ENCODE measurements at places on chromosomes 2 and 18.

- no peak for DNase-seq
Observed at GRCh38 chr2:105999211-105999989, 194.7 kb downstream of the UXS1 start.

DNA sequence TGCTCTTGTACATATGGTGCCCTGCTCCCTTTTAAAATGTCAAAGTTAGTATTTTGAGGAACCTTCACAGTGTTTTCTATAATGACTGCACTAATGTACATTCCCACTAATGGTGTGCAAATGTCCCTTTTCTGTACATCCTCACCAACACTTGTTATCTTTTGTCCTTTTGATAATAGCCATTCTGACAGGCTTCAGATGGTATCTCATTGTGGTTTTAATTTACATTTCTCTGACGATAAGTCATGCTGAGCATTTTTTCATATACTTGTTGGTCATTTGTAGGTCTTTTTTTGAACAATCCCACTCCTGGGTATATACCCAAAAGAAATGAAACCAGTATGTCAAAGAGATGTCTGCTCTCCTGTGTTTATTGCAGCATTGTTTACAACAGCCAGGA is 268.3 kb downstream of the FBXO15 start:
- DNase-seq = no peak

DNA sequence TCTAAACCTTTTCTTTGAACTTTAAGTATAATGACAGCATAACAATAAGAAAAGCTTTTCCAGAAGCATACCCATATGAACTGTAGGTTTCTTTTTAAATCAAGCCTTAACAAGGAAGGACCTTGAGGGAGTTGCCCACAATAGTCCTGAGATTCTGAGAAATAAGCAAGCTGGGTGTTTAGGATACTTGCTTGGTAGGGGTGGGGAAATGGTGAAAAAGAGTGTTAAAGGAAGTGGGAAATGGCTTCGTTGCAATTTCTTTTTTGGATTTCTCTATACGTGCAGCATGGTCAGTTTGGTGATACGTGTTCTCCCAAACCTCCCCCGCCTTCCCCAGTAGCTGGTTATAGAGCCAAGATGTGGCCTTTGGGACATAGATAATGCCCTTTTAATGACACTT is 17.2 kb downstream of the INSIG2 start:
- DNase-seq = no peak

GRCh38 chr2:96918754-96919550 is 49.1 kb upstream of the SEMA4C start:
- no peak for DNase-seq

DNA sequence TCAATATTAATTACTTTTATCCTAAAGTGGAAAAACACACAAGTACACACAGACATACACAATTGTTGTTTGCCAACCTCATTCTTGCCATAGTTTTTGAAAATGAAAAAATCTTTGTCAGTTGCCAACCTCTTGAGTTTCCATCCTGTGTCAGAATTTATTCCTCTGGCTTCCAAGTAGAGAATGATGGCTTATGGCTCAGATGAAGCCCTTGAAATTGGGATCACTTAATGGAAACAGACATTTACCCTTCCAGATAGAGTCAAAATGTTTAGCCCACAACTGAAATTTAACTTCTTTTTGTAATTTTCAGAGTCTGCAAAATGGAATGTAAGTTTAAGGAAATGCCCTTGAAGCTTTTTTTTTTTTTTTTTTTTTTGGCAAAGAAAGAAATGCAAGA is 321.6 kb upstream of the TNP1 start:
- DNase-seq = no peak

GRCh38 chr18:58515175-58515775 is 113.6 kb downstream of the ALPK2 start:
- no peak for DNase-seq

GRCh38 chr2:69469784-69470183 is 32.5 kb upstream of the NFU1 start:
- DNase-seq = no peak

- no peak for DNase-seq
Observed at GRCh38 chr18:9428862-9429661, 46.3 kb upstream of the RALBP1 start.

DNA sequence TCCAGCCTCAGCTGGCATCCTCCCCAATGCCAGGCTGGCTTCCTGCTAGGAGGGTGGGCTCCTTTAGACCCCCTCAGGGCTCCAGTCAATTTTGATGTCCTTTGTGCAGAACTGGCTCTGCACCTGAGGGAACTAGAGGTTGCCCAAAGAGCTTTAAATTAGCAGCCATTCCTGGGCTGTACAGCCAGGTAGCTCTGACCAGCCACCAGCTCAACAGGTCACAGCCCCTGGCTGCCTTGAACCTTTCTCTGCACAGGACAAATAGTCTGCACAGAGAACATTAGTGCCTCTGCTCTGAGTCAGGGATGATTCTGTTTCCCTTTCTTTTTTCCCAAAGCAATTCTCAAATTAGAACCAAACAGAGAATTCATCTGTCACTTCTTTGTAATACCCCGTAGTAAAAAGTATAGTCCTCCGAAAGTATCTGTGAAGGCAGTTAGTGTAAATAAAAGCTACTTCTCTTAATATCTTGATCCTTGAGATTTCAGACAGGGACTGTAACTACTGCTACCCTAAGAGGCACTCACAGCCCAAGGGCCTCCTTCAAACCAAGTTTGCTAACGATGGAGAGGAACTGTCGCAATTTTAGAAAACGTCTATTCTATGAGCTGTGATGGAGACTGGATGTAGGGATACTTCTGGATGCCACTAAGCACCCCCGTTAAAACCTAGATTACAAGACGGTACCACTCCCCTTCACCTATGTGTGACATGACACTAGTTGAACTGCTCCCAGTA is 3.0 kb downstream of the TTC32 start:
- DNase-seq = no peak

DNA sequence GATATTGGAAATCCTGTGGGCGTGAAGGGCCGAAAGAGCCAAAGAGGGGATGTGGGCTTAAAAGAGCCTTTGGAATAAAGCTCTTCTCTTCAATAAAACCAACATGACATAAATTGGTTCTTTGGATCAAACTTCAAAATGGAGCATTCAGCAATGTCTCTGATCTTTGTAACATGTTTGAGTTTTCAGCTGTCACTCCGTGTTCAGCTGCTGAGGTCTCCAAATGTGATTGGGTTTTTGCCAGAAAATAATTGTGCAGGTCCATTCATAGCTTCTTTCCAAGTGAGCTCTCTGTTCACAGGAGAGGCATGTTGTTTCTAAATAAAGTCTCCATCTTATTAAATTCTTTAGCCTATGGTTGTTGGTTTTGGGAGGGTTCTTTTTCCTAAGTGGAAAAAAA is 127.6 kb upstream of the CCDC68 start:
- DNase-seq = no peak

DNA sequence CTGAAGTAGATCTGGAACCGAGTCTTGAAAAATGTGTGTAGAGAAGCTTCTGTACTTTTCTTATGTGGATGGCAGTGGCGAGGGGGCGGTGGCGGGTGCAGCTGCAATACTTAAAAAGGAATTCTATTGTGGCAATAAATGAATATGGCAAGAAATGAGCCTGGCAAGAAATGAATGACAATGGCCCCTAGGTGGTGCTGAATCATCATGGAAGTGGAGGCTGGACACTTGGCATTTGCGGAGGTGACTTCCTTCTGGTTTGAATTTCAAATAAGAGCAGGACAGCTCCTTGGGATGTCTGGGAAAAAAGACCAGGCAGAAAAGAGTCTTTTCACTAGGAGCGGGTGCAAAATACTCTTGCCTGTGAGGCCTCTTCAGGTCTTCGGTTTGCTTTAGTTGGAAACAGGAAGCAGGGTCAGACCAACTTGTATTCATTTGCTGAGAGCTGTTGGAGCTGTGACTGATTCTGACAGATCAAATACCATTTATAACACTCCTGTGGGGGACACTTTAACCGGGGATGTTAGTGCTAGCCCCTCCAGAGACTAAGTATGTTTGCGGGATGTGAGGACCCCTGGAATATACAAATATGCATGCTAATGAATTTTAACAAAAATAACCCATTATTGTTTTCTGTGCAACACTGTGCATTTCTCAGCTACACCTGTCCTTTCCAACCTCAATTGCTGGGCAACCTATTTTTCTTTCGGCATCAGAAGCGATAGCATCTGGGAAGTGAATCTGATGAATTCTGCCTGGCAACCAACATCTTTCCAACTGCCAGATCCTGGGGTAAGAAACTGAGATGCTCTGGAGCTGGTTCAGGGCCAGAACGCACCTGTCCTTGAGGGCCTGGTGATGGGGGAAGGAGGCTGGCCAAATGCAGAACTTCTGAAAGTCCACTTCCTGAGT is 35.4 kb downstream of the FASTKD2 start:
- peak; percentile 59 for DNase-seq

DNA sequence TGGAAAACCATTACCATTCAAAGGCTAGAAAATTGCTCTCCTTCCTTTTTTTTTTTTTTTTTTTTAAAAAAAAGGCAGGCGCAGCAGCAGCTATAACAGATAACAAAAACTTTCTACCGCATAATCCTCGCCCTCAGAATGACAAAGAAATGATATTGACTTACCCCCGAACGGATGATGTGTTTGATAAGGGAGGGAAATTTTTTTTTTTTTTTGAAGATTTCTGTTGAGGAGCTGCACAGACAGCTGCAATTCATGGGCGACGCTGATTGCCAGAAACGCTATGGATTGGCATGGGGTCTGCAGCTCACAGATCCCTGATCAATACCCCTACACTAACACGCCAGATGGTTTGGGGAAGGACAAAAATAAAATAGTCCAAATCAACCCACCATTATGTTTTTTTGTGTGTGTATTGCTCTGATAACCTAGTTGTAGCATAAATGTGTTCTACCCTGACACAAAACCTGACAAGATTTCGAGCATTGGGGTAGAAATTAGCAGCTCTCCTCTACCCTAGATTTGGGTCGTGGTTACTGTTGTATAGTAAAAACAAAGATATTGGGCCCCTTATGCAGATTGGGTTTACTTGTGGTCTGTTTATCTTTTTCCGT is 3.6 kb upstream of the ONECUT2 start:
- DNase-seq = no peak

DNA sequence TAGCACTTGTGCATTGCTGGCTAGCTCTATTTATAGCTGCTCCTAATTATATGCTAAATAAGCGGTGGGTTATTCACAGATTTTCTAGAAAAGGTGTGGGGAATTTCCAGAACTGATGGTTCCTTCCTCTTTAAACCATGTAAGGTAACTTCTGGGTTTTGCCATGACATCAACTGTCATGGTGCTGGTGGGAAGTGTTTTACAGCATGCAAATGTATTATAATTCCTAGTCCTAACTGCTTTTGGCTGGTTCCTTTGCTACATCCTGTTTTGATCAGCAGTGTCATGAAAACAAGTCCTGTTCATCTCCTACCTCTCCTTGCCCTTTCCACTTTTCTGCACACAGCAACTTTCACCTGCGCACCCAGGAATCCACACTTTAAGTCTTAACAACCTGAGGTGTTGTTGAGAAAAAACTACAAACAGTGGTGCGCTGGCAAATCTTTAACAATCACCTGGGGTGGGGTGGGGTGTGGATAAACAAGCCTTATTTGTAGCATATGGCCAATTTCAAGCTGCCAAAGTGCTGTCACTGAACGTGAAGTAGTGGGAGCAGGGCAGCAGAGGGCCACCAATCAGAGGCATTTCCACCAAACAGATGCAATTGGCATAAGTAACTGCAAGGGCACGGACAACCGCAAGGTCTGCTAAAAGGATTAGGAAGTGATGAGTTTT is 33.4 kb upstream of the SKOR2 start:
- DNase-seq = no peak

DNA sequence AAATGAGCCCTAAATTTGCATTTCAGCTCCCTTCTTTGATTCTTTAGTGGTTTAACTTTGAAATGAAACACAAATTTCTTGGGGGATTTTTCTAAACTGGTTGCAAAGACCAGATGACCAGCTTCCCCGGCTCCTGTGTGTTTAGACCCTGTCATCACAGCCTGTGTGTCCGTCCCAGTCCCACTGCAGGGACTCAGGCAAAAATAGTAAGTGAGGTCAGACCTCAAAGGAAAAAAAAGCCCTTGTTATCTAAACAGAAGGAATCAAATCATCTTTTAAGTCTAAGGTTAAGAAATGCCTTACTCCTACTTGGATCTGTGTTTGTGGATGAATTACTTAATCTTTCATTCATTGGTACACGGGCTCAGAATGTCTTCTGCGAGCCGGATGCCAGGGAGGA is 423.7 kb downstream of the LPIN1 start:
- no peak for DNase-seq

DNA sequence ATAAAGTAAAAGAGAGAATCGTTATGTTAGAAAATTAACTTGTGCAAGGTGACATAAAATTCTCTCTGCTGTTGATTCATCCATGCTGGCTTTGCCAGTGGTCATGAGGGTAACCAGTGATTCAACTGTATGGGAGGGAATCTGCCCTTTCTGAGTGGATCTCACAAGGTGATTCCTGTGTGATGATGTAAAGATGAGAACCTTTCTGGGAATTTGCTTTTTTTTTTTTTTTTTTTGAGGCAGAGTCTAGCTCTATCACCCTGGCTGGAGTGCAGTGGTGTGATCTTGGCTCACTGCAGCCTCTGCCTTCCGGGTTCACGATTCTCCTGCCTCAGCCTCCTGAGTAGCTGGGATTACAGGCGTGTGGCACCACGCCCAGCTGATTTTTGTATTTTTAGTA is 23.3 kb downstream of the RAB31 start:
- no peak for DNase-seq

- no peak for DNase-seq
Observed at GRCh38 chr18:11987527-11987926, 6.2 kb downstream of the IMPA2 start.

- no peak for DNase-seq
Observed at GRCh38 chr2:173435574-173435973, 80.9 kb downstream of the CDCA7 start.

DNA sequence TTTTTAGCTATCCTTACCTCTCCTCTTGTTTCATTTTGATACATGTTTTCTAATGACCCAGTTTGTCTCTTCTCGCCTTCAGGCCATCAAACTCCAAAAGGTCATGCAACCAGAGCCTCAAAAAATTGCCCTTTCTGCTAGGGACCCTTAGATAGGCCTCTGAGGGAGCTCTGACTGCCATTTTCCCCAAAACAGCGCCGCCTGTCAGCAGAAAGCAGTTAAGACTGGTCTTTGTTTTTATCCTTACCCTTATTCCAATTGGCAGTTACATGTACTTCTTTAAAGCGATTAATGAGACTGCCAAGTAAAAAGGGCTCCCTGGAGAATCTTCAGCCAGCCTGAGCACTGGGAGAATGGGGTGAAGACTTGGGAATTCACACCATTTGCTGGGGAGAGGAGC is 55.1 kb upstream of the RIT2 start:
- no peak for DNase-seq
